ENCODE measurements at places on chromosomes 1 and 21.
A peak's percentile ranks its signal among the peaks of the same experiment; 100 is the strongest.

DNA sequence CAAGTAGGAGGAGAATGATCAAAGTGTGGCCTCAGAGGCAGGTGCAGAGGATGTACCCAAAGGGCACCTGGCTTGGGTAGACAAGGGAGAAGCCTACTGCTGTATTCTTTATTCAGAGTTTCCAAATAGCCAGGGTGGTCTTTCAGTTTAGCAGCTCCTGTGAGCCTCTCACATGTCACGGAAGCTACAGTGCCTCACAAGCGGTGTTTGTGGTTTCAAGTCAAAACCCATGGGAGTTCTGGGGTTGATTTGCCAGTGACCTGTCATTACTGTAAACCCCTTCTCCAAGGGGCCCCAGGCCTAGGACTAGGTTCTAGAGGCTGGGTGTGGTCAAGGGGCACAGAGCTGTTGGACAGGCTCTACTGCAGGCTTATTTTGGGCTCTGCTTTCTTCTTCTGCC is 10.2 kb upstream of the IL10 start:
- DNase-seq, result no peak
- no peaks in the 10 kb centered on the region for H3K4me1 ChIP-seq
- H3K27me3 ChIP-seq, result no peaks in the 10 kb centered on the region

- H3K27me3 ChIP-seq, result no peaks in the 10 kb centered on the region
- DNase-seq, result no peak
- H3K36me3 ChIP-seq, result no peaks in the 10 kb centered on the region
These were observed 61.3 kb upstream of the WDR26 start for GRCh38 chr1:224495866-224496265.

DNA sequence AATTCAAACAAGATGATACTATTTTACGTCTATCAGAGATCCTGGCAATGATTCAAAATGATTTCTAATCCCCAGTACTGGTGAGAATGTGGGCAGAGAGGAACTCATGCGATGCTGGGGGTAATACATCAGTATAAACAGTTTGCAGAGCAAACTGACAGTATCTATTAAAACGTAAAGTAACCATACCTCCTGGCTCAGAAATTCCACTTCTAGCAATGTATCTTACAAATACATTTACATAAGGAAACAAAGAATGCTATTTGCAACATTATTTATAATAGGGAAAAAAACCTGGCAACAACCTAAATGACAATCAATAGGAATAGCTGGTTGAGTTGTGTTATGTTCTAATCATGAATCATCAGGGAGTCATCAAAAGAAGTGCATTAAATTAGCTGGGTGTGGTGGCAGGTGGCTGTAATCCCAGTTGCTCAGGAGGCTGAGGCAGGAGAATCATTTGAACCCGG is 15.9 kb downstream of the RCAN1 start:
- H3K27me3 ChIP-seq, result no peaks in the 10 kb centered on the region
- no peak for DNase-seq
- no peaks in the 10 kb centered on the region for H3K36me3 ChIP-seq
- H3K4me1 ChIP-seq, result peaks cover 34% of the 10 kb centered on the region
- H3K27ac ChIP-seq, result no peak overlapping the region
- H3K4me3 ChIP-seq, result no peak overlapping the region

DNA sequence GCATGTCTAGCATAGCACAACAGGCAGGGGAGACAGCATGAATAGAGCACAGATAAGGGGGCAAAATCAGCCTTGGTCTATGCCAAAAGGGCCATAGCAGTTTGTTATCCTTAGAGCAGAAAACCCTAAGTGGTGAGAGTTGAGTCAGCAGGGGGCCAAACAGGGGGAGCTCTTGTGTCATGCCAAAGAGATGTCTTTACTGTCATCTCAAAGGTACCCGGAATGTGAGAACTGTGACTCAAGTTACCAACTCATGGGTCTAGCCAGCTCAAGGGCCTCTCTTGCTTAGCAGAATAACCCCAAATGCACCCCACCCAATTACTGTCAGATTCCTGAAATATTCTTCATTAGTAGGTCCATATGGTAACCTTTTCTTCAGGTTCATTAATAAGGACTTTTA is 45.9 kb upstream of the NRDC start:
- no peak for DNase-seq
- H3K27ac ChIP-seq, result no peak overlapping the region
- no peaks in the 10 kb centered on the region for H3K36me3 ChIP-seq
- H3K27me3 ChIP-seq, result no peaks in the 10 kb centered on the region

DNA sequence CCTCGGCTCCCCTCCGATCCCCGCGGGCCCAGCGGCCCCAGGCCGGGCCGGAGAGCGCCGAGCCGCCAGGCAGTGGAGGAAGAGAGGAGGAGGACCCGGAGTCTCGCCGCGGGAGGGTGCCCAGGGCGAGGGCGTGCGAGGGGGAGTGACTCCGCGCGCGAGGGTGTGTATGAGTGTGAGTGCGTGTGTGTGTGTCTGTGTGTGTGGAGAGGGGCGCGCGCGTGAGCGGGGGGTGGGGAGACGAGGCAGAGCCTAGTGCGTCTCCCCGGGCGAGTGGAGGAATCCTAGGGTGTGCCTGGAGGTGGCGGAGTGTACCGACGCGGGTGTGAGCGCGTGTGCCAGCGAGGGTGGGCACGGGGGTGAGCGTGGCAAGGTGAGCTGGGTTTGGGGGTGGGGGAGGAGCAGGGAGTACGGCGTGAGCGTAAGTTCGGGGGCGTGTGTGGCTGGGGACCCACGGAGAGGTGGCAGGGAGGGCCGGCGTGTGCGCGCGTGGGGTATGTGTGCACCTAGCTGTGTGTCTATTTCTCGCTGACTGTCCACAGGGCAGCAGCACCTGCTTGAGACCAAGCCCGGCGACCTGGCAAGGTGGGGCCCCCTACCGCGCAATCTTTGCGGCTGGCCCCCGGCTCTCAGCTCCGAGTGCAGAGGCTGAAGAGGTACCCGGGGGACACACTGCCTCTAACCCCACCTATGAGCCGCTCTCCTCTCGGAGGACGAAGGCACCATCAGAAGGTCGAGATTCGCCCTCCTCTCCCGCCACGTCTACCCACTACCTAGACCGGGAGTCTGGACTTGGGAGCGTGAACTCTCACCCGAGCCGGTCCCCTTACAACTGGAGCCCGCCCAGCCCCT is 784 bp upstream of the KCND3 start:
- H3K27me3 ChIP-seq, result no peaks in the 10 kb centered on the region
- H3K4me1 ChIP-seq, result peaks cover 36% of the 10 kb centered on the region
- H3K36me3 ChIP-seq, result no peaks in the 10 kb centered on the region
- DNase-seq, result no peak
- peak overlapping the region; percentile 48 for H3K27ac ChIP-seq

GRCh38 chr1:200653022-200653462 is 16.7 kb downstream of the DDX59 start:
- no peak overlapping the region for H3K27ac ChIP-seq
- peaks cover 6% of the 10 kb centered on the region for H3K4me1 ChIP-seq
- no peaks in the 10 kb centered on the region for H3K36me3 ChIP-seq
- no peak for DNase-seq
- no peaks in the 10 kb centered on the region for H3K27me3 ChIP-seq
- no peak overlapping the region for H3K4me3 ChIP-seq

GRCh38 chr1:221457685-221458446 is 284.0 kb downstream of the DUSP10 start:
- no peaks in the 10 kb centered on the region for H3K27me3 ChIP-seq
- H3K4me3 ChIP-seq, result no peak overlapping the region
- no peaks in the 10 kb centered on the region for H3K36me3 ChIP-seq
- no peak overlapping the region for H3K27ac ChIP-seq

DNA sequence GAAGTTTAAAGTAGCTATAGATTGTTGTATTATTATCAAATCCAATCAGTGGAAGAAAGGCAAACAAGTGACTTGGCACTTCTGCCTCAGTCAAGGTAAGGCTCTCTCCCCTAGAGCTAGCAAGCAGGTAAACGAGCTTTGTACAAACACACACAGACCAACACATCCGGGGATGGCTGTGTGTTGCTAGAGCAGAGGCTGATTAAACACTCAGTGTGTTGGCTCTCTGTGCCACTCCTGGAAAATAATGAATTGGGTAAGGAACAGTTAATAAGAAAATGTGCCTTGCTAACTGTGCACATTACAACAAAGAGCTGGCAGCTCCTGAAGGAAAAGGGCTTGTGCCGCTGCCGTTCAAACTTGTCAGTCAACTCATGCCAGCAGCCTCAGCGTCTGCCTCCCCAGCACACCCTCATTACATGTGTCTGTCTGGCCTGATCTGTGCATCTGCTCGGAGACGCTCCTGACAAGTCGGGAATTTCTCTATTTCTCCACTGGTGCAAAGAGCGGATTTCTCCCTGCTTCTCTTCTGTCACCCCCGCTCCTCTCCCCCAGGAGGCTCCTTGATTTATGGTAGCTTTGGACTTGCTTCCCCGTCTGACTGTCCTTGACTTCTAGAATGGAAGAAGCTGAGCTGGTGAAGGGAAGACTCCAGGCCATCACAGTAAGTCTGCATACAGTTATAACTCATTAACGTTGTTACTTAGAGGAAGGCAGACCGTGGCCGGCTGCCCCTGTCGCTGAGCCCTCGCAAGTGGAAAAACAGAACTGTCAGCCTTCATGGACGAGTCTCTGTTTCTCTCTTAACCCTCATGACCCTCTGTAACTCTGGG is at the start of gene PALMD:
Gene PALMD (plus strand): TSS at position 415 of the 833 bp plus-strand sequence. CDS start 205 bp downstream, at position 620.
- H3K4me1 ChIP-seq, result peaks cover 62% of the 10 kb centered on the region

DNA sequence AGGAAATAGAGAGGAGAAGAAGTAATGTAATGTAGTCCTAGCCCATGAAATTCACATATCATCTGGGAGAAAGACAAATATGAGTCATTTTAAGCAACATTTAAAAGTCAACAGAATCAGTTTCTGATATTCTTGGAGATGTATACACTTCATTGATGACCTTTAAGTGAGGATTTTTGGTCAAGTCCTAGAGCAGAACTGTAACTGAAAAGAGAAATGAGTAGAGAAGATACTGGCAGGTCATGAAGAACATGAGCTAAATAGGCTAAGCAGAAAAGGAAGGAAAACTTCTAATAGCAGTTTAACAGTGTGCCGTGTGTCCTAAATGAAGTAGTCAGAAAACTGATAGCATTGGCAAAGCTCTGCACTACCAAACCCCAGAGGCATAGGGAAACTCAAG is 4.6 kb downstream of the ZFP69B start:
- H3K4me1 ChIP-seq, result peaks cover 3% of the 10 kb centered on the region
- no peak for DNase-seq
- H3K27ac ChIP-seq, result no peak overlapping the region
- no peaks in the 10 kb centered on the region for H3K27me3 ChIP-seq
- H3K36me3 ChIP-seq, result peaks cover 4% of the 10 kb centered on the region

- no peak for DNase-seq
- H3K4me3 ChIP-seq, result no peak overlapping the region
- H3K36me3 ChIP-seq, result no peaks in the 10 kb centered on the region
These were observed 15.5 kb upstream of the SERINC2 start for GRCh38 chr1:31397360-31398095.

DNA sequence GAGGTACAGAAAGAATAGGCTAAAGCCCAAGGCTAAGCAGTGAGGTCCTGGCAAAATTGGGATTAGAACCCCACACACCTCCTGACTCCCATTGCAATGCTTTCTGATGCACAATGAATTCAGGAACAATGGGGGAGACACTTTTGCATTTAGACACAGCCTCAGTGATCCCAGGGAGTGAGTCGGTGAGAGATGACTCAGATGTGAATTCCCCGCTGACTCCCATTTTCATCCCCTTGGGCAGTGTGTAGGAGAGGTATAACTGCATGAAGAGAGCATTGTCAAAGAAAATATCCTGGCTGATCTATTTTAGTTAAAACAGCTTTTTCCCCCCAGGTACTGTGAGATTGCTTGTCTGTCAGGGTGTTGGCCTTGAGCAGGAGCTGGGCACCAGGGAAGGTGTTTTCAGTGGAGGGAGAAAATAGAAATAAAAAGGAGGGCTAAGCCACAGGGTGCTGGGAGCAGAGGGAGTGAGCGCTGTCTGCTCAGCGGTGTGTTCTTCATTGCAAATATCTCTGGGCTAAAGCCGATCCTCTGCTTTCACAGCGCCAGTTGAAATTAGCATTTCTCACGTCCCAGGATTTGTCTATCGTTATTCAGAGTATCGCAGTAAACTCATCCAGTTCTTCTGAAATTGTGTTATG is 247.7 kb upstream of the PTBP2 start:
- DNase-seq, result no peak
- no peak overlapping the region for H3K4me3 ChIP-seq
- H3K27ac ChIP-seq, result no peak overlapping the region
- no peaks in the 10 kb centered on the region for H3K27me3 ChIP-seq
- H3K36me3 ChIP-seq, result no peaks in the 10 kb centered on the region
- H3K4me1 ChIP-seq, result no peaks in the 10 kb centered on the region

- H3K27me3 ChIP-seq, result no peaks in the 10 kb centered on the region
- H3K4me1 ChIP-seq, result peaks cover 5% of the 10 kb centered on the region
- no peaks in the 10 kb centered on the region for H3K36me3 ChIP-seq
- peak overlapping the region; percentile 25 for H3K4me3 ChIP-seq
- peak overlapping the region; percentile 93 for H3K27ac ChIP-seq
These were observed 72.5 kb upstream of the TNFSF18 start for GRCh38 chr1:173122958-173123852.
